ENCODE measurements at places on chromosomes 3 and 15.

GRCh38 chr3:20484126-20484525 lies 298.1 kb upstream of the SGO1 start:
- DNase-seq = no peak

DNA sequence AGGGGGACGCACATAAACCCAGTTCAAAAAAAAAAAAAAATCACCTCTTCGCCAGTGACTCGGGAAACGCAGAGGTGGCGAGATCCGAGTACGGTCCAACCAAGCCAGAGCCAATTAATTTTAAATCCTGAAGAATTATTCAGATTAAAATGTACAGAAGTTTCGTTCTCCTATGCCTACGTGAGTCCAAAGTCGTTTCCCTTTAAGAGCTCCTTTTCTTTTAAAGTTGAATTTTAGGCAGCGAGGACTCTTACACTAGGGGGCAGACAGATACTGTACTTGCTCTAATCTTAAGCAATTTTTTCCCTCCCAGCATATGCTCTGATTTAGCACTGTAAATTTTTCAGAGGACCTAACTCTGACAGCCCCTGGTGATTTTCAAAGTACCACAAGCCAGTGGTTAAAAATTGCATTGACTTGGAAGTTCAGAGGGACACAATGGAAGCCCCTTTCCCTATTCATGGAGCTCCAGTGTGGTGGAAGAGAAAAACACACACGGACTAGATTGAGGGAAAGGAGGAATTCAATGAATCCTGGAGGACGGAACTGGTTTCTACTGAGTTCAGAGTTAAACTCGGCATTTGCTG lies 3.3 kb upstream of the NR2F2 start:
- no peak for DNase-seq

GRCh38 chr15:64844576-64845145 lies 2.9 kb downstream of the PLEKHO2 start:
- no peak for DNase-seq

DNA sequence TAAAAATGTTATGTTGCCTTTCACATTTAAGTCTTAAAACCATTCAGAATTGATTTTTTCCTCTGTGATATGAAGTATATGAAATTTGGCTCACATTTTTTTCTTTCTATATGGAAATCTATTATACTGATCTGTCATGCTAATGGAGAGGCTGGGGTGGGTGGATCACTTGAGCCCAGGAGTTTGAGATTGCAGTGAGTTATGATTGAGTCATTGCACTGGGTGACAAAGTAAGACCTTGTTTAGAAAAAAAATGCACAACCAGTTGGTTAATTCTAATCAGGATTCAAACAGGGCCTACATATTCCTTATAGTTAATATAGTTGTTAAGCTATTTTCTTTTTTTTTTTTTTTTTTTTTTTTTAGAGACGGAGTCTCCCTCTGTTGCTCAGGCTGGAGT lies 230.5 kb downstream of the MFSD1 start:
- DNase-seq = no peak

GRCh38 chr3:70090322-70090913 lies 90.9 kb downstream of the SAMMSON start:
- DNase-seq = no peak

GRCh38 chr15:71596672-71597071 lies 213.7 kb upstream of the NR2E3 start:
- DNase-seq = no peak

DNA sequence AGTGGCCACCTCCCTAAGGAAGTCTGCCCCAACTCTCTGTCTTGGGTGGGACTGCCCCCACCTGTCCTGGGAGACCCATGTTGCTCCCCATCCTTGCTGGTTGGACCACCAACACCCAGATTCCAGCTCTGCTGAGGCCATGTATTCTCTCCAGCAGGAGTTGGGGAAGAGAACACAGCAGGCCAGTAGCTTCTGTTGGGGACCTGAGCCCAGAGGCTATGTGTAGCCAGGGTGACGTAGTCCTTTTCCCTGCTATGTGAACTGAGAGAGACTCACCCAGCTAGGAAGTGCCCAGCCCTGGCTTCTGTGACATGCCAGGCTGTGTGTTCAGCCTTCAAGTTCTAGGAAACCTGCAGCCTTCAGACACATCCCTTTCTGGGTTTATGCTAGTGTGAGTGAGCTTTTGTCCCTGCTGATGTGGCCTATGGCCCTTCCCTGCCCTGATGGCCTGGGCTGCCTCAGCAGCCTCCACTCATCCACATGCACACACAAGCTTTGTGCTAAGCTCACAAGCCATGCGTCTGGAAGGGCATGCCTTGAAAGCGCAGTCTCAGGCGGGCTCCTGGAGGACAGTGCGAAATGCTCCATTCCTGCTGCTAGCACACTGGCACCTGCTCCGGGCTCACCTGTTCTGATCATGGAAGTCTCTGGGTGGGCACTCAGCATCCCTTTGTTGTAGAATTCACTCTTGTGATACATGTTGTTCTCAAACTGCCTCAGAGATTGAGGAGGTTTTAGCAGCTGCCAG lies 42.6 kb downstream of the KY start:
- no peak for DNase-seq

- DNase-seq = no peak
Observed at GRCh38 chr15:71124937-71125790, 9.9 kb downstream of the THSD4 start.

- DNase-seq = no peak
Observed at GRCh38 chr3:112579232-112579631, 17.4 kb downstream of the SLC35A5 start.

GRCh38 chr15:82040390-82040789 lies 5.4 kb downstream of the MEX3B start:
- no peak for DNase-seq

DNA sequence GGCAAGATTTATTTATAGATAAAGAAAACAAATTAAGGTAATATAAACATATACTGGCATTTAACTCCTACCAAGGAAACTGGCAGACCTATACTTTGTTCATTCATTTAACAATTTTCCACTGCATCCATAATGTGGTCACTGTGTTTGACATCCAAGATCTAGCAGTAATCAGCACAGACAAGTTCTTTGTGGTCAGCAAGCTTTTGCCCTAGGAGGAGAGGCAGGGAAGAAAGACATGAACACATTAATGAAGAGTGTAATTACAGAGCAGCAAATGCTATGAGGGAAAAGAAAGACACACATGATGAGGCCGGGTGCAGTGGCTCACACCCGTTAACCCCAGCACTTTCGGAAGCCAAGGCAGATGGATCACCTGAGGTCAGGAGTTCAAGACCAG lies 34.4 kb downstream of the SUCLG2 start:
- no peak for DNase-seq

DNA sequence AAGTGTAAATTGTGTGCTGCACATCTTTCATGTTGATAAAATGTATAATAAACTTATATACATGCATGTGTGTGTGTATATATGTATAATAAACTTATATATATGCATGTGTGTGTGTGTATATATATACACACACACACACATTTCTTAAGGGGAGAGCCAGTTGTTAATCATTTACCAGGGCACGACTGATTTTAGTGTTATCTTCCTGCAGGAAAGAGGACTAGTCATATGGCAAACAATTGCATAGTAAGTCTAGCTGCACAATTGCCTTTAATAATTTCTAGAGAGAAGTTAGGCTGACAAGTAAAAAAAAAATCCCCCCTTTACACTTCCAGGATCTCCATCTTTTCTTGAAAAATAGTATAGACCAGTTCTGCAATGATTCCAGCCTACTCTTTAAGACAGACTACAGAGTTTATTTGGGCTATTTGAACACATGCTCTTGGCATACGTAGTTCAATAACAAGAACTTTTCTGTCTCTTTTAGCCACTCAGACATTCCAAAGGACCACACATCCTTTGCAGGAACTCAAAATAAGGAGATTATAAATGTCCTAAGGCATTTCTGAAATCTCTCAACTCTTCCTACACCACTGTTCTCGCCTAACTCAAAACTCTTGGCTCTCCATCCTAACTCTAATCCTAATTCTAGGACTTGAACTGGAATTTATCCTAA lies 163.6 kb upstream of the SETMAR start:
- no peak for DNase-seq

- no peak for DNase-seq
Observed at GRCh38 chr15:34944936-34945335, 24.6 kb downstream of the AQR start.

DNA sequence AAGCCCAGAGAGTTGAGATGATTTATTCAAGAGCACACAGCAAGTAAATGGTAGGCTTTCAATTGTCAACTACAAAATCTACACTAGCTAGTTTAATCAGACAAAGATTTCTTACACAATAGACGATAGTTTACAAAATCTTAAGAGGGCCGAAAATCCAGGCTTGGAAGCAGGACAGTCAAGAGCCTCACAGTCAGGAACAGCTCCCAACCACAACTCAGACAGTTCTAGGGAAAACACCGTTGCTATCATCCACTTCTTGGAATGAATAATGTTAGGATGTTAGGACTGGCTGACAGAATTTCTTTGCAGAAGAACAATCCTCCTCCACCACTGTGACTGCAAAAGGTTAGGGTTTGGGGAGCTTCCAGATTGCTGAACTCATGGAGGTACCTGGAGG lies 290.8 kb upstream of the ZPLD1 start:
- DNase-seq = no peak

GRCh38 chr3:138124706-138125355 lies 7.4 kb downstream of the A4GNT start:
- no peak for DNase-seq

GRCh38 chr15:48748535-48748934 lies 62.3 kb downstream of the CEP152 start:
- DNase-seq = no peak

- no peak for DNase-seq
Observed at GRCh38 chr15:78324144-78324543, 16.0 kb upstream of the CRABP1 start.

- no peak for DNase-seq
Observed at GRCh38 chr3:113084777-113085176, 94.0 kb downstream of the GTPBP8 start.

DNA sequence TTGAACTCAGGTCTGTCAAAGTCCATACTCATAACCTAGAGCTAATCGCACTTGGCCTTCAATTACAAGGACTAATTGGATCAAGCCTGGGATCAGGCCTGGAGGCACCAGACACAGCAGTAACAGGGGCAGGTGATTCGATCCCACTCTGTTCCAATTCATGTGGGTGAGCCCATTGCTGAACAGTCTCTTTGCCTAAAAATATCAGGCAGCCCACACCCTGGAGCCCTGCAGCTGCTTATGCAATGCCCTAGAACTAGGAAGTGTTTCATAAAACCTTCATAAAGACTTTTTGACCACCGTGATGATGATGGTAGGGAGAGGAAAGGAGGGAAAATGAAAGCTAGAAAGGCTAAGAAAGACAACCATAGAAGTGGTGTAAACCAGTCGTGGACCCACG lies 47.8 kb upstream of the NEO1 start:
- DNase-seq = no peak

GRCh38 chr15:70504299-70504951 lies 258.9 kb downstream of the UACA start:
- no peak for DNase-seq

DNA sequence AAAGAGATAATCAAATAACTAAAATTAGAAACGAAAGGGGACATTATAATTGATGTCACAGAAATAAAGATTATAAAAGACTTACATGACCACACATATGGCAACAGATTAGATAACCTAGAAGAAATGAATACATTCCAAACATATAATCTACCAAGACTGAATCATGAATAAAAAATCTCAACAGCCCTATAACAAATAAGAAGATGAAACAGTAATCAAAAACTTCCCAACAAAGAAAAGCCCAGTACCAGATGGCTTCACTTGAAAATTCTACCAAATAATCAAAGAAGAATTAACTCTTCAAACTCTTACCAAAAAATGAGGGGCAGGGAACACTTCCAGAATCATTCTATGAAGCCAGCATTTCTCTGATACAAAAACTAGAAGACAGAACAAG lies 11.8 kb downstream of the TOP2B start:
- DNase-seq = no peak

DNA sequence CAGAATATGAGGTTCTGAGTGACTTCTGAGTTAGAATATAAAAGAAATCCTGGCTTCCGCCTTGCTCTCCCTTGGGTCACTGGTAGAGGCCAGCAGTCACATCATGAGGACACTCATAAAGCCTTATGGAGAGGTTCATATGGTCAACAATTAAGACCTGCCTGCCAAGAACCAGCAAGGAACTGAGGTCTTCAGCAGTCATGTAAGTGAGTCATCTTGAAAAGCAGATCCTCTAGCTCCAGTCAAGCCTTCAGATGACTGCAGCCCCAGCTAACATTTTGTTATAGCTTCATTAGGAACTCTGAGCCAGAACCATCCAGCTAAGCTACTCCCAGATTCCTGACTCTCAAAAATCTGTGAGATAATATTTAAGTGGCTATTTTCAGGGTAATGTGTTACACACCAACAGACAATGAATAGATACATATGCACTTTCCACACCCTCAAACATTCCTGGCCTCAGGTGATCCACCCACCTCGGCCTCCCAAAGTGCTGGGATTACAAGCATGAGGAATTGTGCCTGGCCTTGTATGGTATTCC lies 447.2 kb downstream of the SHQ1 start:
- no peak for DNase-seq

DNA sequence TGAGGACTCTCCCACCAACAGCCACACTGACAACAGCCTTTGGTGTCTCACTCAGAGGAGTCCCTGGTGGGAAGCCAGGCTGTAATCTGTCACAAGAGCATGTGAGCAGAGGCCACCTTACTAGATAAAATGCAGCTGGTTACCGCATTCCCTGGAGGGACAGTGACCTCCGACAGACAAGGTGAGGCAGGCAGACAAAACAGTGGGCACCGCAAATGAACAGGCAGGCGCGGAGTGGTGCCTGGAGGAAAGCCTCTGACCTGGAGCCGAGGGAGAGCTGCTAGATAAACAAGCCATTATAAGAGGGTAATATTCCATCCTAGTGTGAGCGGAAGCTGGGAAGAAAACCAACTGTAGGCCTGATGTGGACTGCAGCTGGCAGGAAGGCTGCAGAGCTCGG lies 736.4 kb downstream of the FHIT start:
- DNase-seq = no peak

DNA sequence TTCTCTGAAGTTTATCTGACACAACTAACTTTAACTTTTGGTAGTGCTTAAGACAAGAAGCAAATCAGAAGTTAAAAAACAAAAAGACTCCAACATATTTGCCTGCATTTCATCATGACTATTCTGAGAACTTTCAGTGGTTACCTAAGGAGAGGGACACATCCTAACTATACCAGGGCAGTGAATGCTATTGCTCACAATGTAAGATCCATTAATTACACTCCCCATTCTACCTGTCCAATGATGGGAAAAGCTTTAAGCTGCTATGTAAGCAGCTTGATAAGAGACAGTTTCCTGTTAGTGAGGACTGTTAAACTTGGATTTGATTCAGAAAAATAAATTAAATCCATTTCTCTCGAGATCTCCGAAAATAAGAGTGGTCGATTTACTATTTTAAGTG lies 37.5 kb downstream of the SERPINI1 start:
- DNase-seq = no peak

All from CD4-positive, alpha-beta T cell treated with Interleukin-15 for 4 hours (primary cell).